Anterior cingulate cortex (tissue), 58 donors: ENCODE measurements at places on chromosomes 4 and X.

GRCh38 chr4:174538123-174538875 lies 16.0 kb upstream of the HPGD start:
- no peak for DNase-seq

DNA sequence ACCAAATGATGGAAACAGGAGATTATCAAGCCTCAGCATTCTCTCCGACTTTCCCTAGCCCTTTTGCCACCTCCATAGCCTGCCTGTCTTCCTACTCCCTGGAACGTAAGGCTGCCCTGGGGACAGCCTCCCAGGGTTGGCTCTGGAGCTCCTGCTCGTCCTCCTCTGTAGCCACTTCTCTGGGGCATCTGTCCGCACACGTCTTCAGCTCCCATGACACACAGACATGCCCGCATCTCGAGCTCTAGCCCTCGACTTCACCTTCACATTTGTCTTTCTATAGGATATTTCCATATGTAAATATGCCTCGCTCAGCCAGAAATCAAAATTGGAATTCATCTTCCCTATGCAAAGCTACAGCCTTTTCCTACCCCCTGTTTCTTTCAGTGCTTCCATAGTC lies 67.7 kb downstream of the TSC22D3 start:
- no peak for DNase-seq

DNA sequence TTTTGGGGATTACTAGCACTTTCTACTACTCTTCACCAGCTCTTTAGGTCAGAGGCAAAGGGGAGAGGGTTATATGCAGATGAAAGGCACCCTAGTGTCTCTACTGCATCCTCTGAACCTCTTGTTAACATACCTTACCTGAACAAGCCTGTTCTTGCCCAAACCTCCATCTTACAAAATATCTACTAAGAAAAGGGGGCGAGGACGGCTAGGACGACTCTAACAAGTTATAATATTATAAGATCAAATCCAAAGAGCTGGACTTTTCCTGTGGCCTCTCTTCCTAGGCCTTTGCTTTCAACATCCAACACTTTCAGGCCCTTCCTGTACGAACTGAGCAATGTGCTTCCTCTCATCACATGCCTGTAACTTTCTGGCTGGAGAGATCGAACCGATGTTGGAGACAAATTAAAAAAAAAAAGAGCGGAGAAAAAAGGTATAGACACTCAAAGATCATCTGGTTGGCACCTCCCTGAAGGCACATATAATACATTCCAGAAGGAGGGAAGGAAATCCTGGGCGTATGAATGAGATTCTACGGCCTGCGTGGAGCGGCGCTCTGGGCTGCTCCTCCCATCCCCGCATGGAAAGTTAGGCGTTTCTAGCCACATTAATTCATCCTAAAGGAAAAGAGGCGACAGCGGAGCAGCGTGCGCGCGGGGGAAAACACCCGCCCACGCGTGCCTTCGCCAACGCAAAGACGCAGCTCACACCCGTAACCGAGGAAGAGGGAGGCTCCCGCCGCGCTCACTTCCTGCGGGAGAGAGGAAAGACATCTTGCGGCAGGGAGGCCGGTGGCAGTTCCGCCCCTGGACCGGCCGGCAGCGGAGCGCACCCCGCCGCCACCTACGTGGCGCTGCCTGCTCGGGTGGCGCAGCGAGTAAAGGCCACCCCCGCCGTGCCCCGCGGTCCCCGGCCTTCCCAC lies 808 bp downstream of the PRDM5 start:
- DNase-seq, result no peak

DNA sequence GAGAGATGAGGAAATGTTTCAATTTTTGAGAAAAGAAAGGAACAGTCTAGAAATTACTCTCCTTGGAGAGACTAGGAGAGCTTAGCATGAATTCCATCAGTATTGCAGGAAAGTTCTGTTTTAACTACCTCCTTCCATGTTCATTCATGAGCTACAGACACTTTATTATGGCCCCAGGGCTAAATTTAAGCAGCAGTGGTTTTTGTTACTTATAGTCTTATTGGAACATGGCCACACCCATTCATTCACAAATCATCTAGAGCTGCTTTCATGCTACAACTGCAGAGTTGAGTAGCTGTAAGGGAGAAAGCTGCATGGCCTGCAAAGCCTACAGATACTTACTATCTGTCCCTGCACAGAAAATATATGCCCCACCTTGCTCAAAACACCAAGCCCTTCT lies 81.7 kb downstream of the SHISA3 start:
- no peak for DNase-seq

- DNase-seq, result no peak
These were observed 56.4 kb upstream of the XIAP start for GRCh38 chrX:123803331-123803983.

GRCh38 chrX:74420196-74421035 lies 877 bp upstream of the SLC16A2 start:
- peak; percentile 65 for DNase-seq

- DNase-seq, result no peak
These were observed 138.9 kb downstream of the DCAF12L2 start for GRCh38 chrX:126027229-126027628.

GRCh38 chrX:1355131-1356046 lies 18.8 kb downstream of the IL3RA start:
- DNase-seq, result no peak

GRCh38 chr4:158857951-158858350 lies 89.1 kb downstream of the FNIP2 start:
- DNase-seq, result no peak

GRCh38 chr4:159017323-159018026 lies 85.4 kb upstream of the RAPGEF2 start:
- no peak for DNase-seq
